COLO829 (cell line): ENCODE measurements at places on chromosomes 4 and X.

- DNase-seq: no peak
Observed at GRCh38 chr4:6939761-6940743, 30.4 kb downstream of the TBC1D14 start.

DNA sequence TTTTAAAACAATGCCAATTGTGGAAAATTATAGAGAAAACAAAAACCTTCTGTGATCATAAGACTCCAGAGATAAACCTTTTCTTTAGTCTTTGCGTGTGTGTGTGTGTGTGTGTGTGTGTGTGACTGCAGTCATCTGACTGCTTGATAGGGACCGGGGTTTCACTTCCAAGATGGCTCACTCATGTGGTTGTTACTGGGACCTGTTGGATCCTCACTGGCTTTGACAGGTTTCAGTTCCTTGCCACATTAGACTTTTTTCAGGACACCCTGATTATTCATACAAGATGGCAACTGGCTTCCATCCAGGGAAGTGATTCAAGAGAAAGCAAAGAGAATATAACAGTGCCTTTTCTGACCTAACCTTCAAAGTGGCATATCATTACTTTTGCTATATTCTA is 21.9 kb upstream of the MAD2L1 start:
- DNase-seq: no peak

DNA sequence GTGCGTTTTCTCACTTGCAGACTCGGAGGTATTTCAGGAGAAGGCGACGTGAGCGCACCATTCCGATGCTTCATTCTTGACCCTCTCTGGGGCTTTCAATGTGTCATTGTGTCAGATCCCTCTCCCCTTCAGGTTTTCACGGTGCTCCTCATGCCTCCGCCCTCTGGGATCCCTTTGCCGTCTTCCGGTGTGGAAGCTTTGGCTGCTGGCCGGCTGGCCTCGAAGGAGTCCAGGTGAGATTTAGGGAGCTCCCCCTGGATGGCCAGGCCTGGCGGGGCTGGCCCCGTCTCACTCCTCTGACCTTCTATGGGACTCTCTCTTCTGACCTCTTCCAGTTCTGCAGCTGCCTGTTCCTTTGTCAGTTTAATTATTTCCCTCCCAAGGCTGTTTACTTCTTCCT is 12.9 kb downstream of the SOD3 start:
- no peak for DNase-seq

- DNase-seq: no peak
Observed at GRCh38 chr4:8656185-8656517, 63.6 kb downstream of the CPZ start.

DNA sequence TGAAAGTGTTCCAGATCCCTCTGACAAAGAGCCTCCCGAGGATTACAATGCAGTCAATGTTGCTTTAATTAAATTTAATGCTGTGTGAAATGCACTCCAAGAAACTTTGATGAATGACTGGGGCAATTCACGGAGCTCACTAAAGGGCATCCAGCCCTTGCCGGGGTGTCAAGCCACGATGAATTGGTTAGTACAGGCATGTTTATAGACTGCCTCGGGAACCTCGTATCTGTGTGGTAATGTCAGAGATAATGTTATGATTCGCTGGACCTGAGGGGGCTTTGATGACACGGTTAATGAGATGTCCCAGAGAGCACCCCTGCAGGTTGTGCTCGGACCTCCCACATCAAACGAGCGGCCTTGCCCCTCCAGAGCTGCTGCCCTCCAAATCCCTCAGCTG is 428.8 kb downstream of the NKX6-1 start:
- peak; percentile 17 for DNase-seq

- DNase-seq: no peak
Observed at GRCh38 chr4:149741186-149741831, 74.3 kb downstream of the IQCM start.

GRCh38 chr4:79255793-79256192 is 70.1 kb downstream of the NAA11 start:
- no peak for DNase-seq

GRCh38 chrX:70554081-70554480 is 109.4 kb downstream of the DLG3 start:
- DNase-seq: peak; percentile 2

- DNase-seq: no peak
Observed at GRCh38 chrX:26558719-26559386, 342.9 kb downstream of the MAGEB5 start.
